ENCODE measurements at places on chromosomes 1 and 21.

DNA sequence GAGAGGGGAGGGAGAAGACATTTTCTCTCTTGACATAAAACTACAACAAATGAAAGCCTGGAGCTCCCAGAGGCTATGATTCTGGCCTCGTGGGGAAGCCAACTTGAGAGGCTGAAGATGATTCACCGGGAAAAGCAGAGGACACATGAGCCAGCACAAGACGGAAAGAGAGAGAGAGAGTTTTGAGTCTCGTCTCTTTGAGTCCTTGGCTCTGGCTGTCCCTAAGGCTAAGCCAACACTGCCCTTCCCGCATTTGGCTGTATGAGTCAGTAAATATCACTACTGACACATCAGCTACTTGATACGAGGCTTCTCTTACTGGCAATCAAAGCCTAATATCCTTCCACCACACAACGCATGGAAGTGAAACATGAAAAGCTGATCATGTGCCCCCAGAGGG is 95.5 kb downstream of the GRIK3 start:
- no peak for DNase-seq

- no peak for DNase-seq
Measured at GRCh38 chr1:160996178-160996577, 24.8 kb downstream of the F11R start.

DNA sequence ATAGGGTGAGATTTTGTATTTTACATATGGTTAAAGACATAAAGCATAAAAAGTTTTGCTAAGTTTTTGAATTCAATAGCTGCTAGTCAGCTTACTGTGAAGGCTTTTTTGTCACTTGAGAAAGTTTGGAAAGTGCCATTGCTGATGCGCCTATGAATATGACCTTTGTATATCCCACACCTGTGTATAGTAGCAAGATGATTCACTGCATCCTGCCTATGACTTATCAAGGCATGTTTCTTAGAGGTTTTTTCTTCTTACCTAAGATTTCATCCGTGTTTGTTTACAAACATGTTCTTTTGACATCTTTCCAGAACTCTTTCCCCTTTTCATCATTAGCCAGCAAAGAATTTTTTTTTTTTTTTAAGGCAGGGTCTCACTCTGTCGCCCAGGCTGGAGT is 51.5 kb downstream of the PRKAA2 start:
- DNase-seq, result no peak

- DNase-seq, result no peak
Measured at GRCh38 chr1:31991182-31991581, 22.5 kb upstream of the KHDRBS1 start.

GRCh38 chr21:39116761-39117439 is 66.4 kb downstream of the PSMG1 start:
- no peak for DNase-seq

DNA sequence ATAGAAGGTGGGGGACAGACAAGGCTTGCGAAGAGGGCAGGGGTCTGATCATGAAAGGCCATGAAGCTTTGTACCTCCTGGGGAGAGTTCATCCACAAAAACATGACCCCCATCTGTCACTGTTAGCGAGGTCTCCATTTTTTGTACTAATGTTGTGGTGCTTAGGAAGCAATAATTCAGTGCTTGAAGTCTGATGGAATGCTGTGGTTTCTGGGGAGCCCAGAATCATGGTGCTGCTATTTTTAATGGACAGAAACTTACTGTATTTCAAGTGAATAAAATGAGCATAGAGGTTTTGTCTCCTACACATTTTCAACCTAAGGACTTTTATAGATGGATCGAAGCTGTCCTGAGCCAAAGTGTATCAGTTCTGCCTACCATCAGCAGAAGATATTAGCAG is 28.2 kb upstream of the RGL1 start:
- DNase-seq, result no peak

- no peak for DNase-seq
Measured at GRCh38 chr1:76292418-76293184, 218.1 kb downstream of the ST6GALNAC3 start.

DNA sequence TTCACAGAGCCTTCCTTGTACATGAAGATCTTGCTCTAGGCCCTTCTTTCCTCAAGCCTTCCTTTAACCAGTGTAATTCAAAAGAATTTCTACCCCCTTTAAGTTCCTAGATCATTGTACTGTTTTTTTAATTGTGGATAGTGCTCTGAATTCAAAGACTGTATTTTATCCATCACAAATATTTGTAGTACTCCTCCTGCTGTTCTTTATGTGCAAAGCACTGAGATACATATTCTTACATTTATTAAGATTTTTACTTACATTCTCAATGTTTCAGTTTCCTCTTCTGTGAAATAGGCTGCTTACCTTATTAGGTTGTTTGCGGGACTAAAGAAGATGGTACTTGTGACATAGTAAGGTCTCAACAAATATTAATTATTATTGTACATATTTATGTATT is 168.8 kb upstream of the PDE4B start:
- DNase-seq, result no peak

DNA sequence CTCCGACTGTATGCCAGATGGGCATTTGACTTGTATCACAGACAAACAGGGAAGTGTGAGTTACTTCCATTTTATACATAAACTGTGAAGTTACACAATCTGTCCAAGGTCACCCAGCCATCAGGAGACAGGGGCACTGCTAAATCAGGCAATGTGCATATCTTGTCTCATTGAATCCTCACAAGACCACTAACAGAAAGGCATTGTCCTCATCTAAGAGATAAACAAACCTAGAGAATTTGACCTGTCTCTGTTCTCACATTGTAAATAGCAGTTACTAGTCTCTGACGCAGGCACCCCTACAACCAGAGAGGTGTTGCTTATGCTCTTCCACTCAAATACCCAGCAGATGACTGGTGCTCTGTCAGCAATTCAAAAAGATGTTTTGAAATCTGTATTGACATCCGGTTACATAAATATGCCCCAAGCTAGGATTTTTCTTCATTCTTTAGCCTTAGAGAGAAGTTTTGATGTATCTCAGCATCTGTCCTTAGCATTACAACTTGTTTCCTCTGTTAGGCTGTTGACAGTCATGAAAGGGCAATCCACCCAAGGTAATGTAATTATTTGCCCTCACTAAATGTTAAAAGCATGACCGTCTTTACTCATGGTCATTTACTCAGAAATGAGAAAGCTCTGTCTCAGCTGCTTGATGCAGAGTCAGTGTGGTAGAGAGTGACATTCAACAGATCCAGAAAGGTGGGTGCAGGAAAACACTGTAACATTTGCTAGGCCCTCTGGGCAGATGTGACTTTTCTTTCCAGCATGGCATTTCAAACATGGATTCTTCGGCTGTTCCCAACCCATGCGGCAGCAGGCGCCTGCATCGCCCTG is 51.9 kb upstream of the ZNF326 start:
- DNase-seq, result no peak

DNA sequence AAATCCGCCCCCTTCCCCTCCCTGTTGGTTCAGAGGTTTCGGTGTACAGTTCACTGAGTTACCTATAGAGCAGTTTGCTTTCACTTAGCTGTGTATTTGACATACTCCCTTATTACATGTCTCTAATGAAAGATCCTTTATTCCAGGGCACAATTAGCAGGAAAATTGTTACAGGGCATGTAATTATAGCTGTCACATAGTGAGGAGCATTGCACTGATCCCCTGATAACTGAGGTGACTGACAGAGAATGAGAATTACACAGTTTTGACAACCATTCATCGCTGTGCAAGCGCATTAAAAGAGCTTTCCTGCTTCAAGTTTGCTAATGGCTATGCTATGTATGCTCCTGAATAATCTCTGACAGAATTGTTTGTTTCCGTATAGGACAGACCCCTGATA is 26.9 kb downstream of the DAP3 start:
- DNase-seq, result no peak

GRCh38 chr1:26627954-26628353 is 67.9 kb upstream of the ARID1A start:
- DNase-seq, result no peak

DNA sequence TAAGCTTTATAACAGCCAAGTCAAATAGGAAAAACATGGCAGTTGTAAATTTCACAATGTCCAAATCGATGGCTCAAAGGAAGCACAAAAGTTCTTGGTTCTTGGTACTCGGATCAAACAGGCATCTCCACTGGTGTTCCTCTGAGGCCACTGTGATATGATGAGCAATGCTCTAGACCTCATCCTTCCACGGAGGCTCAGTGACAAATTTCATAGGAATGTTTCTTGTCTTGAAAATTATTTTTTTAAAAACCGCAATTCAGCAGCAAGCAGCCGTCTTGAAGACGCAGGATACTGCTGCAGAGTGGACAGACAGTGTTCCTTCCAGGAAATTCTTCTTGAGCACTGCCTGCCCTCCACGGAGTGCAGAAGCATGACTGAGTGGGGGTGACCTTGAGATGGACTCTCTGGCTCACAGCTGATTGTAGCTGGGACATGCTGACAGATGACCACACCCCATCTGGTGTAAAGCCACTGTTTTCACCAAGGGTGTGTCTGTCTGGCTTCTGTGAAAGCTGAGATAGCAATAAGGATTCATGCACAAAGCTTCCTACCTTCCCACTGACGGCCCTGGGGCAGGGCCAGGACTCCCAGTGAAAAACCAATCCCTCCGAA is 61.9 kb downstream of the TIAM1 start:
- DNase-seq, result no peak

DNA sequence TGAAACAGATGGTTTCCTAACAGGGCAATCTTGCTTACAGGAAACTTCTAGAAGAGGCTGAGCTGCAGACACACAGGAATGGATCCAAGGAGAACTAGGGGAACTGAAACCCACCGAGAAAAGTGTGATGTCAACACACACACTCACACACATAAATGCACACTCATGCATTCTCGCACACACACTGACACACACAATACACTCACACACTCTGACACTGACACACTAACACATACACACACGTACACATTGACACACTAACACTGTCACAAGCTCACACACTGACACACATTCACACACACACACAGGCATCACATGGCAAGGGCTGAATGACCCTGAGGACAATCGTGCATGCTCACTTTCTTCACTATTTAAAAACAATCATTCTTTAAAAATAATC is 142.7 kb downstream of the NPHP4 start:
- DNase-seq, result no peak

DNA sequence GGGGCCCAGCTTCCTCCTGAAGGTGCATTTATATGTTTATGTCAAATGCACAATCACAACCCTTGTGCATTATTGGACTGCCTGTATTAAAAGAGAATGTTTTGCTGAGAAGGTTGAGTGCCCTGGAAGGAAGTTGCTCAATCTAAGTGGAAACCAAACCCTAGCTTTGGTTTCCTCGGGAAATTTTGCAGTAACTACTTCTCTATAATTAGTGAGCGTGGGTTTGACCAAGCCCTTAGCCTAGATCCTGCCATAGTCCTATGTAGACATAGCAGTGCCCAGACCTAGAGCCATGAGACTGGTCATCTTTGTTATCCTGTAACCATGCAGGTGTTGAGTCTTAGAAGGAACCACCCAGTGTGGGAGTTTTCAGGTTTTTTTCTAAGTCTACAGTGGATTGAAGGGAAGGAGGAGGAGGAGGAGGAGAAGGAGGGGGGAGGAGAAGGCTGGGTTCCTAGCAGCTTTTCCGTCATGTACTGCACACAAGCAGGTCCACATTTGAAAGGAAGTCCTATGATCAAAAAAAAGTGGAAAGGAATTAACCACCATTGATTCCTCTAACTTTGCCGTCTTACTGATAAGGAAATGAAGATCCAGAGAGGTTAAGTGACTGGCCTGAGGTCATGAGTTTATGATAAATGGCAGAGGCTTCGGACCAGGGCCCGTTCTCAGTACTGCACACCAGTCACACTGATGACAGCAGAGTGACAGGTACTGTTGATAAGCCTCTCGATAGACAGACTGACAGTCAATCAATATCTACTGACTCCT is 72.2 kb upstream of the LYST start:
- DNase-seq, result no peak

GRCh38 chr1:12095452-12096263 is 32.6 kb downstream of the TNFRSF8 start:
- no peak for DNase-seq

DNA sequence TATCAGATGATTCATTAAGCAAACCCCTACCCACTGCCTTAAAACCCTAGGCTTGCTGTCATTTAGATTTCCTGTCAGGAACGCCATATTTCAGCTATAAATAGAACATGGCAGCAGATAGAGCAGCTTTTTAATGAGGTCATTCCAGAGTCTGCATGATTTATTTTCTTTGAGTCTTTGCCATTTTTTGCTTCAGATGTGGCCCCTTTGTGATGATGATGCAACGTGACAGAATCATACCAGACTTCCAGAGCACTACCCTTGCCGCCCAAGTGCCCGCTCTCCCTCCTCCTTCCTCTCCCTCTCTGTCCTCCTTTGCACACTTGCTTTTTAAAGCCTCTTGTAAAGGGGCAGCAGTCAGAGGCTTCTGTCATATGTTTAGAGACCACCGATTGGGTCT is 55.5 kb upstream of the TRIM67 start:
- no peak for DNase-seq

DNA sequence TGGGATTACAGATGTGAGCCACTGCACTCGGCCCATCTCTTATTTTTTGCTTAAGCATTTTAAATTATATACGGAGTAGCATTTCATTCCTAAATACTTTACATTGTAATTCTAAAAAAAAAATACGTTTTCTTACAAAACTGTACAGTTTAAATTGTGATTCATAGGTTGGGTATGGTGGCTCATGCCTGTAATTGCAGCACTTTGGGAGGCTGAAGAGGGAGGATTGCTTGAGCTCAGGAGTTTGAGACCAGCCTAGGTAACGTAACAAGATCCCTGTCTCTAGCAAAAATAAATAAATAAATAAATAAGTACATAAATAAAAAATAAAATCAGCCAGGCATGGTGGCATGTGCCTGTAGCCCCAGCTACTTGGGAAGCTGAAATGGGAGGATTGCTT is 24.6 kb downstream of the TBCE start:
- DNase-seq, result no peak

- DNase-seq, result no peak
Measured at GRCh38 chr21:38295997-38296764, 39.4 kb downstream of the KCNJ15 start.

DNA sequence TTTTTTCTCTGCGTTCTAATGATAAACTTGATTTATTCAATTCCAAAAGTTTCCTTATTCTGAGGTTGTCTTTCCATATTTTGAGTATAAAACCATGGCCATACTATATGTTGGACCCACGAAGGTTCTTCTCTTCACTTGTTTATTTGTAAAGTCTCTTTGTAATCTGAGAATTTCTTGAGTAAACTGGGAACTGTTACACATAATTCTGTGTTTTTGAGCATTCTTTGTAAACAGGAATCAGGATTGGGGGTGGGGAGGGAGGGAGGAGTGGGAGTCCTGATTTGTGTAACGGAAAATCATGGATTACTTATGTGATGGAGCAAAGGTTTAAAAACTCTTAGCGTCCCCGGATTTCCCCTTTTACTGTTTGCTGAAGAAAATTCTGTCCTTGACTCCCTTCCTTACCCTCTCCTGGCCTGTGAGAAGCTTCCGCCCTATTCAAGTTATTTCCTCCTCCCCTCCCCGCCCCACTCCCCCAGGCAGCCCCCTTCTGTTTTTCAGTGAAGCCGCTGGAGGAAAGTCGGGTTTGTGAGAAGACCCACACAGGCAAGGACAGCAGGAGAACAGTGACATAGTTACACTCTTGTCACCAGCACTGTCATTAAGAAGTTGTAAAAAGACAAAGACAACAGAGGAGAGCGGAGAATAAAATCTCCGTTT is 6.4 kb upstream of the NBPF11 start:
- DNase-seq, result no peak

GRCh38 chr1:89927049-89927448 is 67.9 kb upstream of the ZNF326 start:
- DNase-seq, result no peak
